ENCODE measurements at places on chromosomes 7 and 10.

DNA sequence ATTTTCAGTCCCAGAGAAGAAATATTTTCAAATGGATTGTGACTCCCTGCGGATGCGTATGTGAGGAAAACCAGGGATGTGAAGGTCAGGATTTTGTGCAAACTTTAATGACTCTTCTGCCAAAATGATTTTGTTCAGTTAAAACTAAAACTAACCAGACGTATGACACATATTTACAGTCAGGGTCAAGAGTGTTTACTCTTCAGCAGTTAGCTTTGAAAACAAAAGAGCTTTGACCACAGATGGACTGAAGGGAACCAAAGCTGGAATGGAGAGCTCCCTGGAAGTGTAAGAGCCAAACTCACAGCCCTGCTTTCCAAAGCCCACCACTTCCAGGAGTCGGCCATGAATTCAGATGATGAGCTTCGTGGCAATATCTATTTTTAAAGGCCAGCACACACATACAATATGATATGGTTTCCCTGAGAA lies 15.5 kb downstream of the SVIL start:
- DNase-seq = no peak

DNA sequence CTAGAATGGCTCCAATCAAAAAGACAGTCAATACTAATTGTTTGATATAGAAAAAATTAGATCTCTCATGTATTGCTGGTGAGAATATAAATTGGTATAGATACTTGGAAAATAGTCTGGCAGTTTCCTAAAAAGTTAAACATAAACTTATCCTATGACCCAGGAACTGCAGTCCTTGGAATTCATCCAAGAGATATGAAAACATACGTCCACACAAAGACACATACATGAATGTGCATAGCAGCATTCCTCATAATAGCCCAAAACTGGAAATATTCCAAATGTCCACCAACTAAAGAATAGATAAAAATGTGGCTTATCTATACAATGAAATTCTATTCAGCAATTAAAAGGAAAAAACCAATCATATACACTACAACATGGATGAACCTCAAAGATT lies 128.4 kb downstream of the ZFAND4 start:
- DNase-seq = no peak

DNA sequence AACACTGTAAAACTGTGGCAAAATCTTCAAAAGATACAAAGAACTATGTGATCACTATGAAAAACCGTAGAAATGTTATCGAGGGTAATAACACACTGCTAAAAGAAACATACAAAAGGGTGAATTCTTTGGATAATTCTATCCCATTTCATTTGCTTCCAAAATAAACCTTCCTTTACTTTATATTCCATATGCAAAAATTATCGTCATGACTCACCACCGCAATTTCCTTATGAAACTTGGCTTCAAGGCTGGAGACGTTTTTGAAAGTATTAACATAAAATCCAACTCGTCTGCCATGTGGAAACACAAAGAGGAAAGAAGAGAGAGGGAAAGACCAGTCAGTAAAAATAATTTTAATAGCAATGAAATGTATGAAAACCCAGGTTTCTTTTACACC lies 165.2 kb downstream of the AMPH start:
- no peak for DNase-seq

- no peak for DNase-seq
These were observed 615.1 kb downstream of the SDK1 start for GRCh38 chr7:3916146-3916545.

GRCh38 chr7:149772956-149773434 lies 393 bp downstream of the ZNF467 start:
- peak; percentile 10 for DNase-seq

- DNase-seq = no peak
These were observed 210.1 kb downstream of the CACNB2 start for GRCh38 chr10:18350340-18350739.

GRCh38 chr7:106110885-106111654 lies 1.0 kb downstream of the SYPL1 start:
- DNase-seq = no peak

GRCh38 chr10:3136763-3137611 lies 35.6 kb downstream of the PITRM1 start:
- DNase-seq = no peak

DNA sequence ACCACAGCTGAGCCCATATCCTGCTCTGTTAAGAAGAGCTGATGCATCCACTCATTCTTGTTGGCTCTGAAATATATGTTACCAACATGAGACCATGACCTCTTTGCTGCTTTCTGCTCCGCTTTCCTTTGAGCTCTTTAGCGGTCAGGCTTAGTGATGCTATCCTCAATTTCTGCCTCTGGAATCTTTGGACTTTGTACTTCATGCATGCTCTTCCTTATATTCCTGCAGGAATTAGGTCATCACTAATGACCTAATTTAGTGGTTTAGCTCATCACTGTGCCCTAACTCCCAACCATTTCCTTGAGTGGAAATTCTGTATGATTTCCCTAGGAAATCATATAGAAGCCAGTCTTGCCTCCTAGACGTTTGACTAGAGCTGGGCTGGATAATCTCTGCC lies 119.5 kb downstream of the AOAH start:
- no peak for DNase-seq

DNA sequence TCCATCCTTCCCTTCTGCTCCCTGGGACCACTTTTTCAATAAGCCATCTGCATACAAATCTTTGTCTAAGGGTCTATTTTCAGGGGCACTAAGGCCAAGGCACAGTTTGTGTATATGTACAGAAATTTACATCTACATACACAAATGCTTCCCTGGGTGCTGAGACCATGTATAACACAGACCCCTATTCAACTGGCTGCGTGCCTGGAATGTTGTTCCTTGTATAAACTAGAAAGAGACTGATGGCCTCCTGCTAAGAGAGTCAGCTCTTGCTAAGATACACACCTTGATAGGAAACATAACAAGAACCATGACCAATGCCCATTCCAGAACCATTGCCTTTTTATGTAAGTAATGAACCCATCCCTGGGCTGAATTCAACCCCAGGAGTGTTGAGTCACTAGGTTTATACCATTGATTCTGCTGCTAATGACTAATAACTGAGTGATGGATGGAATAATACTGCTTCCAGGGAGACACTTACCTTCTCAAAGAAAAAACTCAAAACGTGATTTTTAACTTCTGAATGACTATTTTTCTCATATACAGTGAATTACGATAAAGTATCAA lies 290.7 kb downstream of the FGFR2 start:
- DNase-seq = no peak

DNA sequence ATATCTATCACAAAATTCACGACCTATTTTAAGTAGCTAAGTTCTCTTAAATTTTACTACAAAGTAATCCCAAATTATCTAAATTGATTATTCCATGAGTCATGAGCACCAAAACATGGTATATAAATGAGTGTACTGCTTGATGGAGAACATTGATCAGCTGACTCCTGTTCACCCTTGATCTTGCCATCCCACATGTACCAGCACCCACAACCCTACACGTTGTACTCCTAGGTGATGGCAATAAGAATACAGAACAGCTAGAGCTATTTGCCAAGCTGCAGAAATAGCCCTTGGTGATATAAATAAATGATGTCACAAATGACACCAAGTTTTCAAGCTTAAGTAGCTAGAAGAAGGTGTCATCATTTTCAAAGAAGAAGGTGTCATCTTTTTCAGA lies 235.5 kb downstream of the GRM8 start:
- DNase-seq = no peak

- no peak for DNase-seq
These were observed 49.9 kb upstream of the STEAP1B start for GRCh38 chr7:22549667-22550513.

GRCh38 chr7:2374830-2375728 lies 20.5 kb downstream of the EIF3B start:
- DNase-seq = no peak

DNA sequence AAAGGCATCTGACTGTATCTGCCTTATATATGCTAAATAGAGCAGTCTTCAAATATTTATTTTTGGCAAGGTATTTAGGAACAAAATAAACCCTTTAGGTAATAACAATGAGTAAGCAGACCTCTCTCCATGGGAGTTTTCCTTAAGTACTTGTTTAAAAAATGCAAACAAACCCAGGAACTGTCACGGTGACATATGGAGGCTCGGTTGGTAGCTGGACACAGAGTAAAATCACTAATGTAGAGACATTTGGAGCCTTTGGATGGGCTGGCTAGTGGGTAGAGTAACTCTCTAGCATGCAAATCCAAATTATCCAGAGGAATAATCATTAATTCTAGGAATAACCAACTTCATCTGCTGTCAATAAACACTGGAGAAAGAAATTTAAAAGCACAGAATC lies 71.6 kb upstream of the LAMB4 start:
- no peak for DNase-seq

GRCh38 chr10:44413416-44413815 lies 28.5 kb upstream of the CXCL12 start:
- no peak for DNase-seq

GRCh38 chr7:38934051-38934450 lies 25.1 kb upstream of the VPS41 start:
- DNase-seq = no peak

- no peak for DNase-seq
These were observed 52.3 kb upstream of the TRIM24 start for GRCh38 chr7:138407792-138408191.

DNA sequence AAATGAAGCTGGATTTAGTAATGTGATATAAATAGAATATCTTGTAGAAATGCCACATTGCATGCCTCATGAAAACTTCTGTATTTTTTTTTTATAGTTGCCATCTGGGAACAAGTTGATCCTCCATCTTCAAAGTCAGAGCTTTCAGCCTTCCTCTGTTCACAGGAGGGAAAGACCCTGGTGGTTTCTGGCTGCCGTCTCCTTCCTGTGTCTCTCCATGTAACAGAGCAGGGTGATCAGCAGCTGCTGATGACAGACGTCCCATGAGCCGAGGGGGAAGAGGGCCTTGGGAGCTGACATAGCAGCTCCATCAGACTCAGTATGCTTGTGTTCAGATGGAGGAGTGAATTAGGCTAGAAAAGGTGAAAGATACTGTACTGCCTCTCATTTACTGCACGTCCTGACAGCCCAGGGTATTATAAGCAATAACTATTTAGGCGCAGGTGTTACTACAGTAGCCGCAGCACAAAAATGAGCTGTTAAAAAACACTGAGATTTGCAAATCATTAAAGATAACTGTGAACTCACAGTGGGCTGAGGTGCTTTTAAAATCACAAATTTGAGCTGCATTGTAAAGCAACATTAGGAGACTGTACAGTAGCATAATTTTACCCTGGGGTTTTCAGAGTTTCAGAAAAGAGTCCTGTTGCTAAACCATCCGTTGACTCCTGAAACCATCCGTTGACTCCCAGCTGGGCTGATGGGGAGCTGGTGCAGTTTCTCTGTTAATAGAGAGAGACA lies 103.3 kb downstream of the CFAP58 start:
- no peak for DNase-seq

GRCh38 chr7:135168001-135168400 lies 2.5 kb downstream of the CYREN start:
- no peak for DNase-seq

GRCh38 chr10:6197321-6197720 lies 5.4 kb upstream of the PFKFB3 start:
- DNase-seq = no peak

DNA sequence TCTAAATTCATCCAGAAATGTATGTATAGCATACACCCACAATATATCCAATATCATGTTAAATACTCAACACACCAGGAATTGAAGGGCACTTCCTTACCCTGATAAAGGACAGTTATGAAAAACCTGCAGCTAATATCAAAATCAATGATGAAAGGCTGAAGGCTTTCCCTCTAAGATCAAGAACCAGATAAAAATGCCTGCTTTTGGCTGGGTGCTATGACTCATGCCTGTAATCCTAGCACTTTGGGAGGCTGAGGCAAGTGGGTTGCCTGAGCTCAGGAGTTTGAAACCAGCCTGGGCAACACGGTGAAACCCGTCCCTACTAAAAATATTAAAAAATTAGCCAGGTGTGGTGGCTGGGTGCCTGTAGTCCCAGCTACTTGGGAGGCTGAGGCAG lies 21.6 kb upstream of the UPP1 start:
- no peak for DNase-seq

GRCh38 chr10:660970-661596 lies 28.4 kb downstream of the DIP2C start:
- no peak for DNase-seq

DNA sequence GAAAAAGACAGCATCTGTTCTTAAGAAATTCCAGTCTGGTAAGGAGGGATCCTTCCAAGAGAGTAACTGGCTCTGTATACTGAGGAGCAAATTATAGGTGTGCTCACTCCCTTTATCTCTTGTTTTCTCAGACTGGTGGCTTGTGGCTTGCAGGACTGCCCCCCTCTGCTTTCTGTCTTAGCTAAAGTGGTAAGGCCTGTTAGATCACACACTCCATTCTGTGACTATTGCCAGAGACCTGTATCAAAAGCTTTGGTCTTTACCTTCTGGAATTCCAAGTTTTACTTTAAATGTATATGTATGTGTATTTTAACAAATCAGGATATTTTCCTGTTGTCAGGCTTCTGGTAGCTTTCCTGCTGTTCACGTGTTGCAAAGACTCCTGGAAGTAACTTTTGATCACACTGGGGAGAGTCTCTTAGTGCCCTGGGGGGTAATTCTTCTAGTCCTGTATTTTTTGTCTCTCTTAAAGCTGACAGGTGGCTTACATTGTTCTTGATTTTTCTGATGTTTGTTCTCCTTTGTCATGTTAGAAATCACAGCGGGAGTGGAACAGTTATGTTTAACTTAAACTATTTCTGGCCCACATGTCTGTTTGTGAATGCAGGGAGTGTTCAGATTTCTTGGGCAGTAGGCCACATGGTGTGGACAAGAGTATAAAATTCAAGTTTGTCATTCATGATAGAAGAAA lies 99.0 kb downstream of the PLPP4 start:
- no peak for DNase-seq

- DNase-seq = no peak
These were observed 66.7 kb downstream of the PDGFA start for GRCh38 chr7:452791-453455.

- no peak for DNase-seq
These were observed 93.4 kb downstream of the GPR26 start for GRCh38 chr10:123759501-123760031.
